NCI-H524 (cell line): ENCODE measurements at places on chromosomes 5 and 9.

DNA sequence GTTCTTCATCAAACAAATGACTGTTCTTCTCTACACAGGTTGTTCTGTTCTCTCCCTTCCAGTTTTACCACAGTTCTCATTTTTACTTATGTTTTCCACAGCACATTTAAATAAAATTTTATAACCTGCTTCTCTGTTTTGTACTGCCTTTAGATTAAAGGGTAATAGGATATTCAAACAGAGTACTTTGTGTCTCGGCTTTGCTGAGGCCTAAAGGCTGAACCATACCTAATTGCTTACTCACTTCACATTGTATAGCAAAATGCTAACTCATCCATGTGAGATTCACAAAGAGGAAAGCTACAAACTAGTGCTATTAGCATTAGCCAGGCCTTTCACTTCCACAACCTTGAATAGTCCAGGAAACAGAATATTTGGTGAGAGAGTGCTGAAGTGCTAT is 200.3 kb downstream of the TRPM3 start:
- DNase-seq, result no peak

DNA sequence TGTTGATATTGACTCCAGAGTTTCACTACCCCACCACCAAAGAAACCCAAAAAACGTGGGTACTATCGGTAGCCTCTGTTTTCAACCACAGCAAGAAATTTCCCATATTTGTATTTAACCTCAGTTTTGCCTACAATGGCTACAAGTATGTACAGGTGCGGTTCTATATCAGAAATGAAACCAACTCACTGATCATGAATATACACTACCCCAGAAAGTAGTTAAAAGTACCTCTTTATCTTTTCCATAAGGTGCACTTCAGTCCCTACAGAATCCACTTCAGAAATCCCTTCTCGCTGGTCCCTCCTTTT is 140.6 kb upstream of the SLC12A2 start:
- no peak for DNase-seq

- no peak for DNase-seq
These were observed 511.1 kb downstream of the PSAT1 start for GRCh38 chr9:78808048-78808447.

GRCh38 chr5:168449166-168449565 is 37.1 kb upstream of the RARS1 start:
- DNase-seq, result no peak

DNA sequence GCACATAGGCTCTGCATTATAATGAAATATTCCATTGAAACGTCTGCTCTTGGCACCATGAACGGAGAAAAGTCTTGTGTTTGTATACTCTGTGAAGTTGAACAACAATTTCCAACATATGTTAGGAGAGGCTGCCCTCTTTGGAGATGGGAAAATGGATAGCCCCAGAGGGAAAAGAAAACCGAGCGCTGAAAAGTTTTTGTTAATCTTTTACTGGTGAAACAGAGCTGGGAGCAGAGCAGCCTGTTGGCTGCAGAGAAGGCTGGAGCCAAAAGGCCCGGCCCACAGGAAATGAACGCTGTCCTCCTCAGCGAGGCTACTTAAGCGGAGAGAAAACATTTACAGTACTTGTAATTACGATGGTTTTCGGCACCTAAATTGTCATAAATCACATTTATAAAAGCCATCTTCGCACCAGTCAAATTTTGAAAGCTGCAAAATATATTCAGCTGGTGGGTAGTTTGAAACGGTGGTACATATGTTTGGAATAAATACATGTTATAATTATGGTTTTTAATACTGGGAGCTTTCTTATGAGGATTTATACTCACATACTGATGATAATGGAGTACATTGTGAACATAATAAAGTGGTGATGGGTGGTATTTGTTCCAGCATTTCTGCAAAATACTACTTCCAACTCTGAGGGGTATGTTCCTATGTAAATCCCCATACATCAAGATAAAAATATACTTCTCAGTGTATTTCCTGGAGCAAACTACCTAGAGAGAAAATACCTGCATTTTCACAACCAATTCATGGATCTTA is 129.6 kb upstream of the CNTLN start:
- no peak for DNase-seq

DNA sequence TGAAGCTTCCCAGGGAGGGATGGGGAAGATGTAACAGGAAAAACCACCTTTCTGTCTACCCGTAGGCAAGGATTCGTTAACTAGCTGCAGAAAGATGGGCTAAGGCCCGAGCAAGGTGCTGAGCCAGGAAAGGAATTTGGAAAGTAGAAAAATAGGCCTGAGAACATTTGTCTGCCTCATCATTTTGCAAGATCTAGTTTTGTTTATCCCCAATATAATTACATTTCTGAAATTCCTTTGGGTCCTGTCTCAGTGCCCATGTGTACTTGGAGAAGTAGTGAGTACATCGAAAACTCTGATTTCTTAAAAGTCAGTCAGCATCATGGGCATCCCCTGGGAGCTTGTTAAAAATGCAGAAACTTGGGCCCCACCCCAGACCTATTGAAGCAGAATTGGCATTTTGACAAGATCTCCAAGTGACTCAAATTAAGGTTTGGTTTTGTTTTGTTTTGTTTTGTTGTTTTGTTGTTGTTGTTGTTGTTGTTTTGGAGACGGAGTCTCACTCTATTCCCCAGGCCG is 52.1 kb upstream of the CEMIP2 start:
- no peak for DNase-seq

GRCh38 chr9:129330711-129331492 is 152.8 kb upstream of the IER5L start:
- DNase-seq, result no peak
